ENCODE measurements at places on chromosomes 1 and 21.
A peak's percentile ranks its signal among the peaks of the same experiment; 100 is the strongest.

DNA sequence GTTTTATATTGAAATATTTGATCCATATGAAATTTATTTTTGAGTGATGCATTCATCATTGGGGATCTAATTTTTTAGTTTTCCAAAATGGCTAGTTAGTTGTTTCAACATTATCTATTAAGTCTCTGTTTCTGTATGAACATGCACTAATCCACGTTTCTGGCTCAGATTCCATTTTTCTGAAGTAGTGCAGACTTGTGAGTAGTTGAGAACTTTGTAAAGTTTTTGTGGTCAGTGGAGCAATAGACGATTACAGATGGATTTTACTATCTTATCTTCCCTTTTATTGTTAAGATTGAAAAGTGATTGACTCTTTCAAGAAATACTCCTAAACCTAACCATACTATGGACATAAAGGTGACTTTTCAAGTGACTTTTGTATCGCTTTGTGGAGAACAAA is 16.7 kb downstream of the SOAT1 start:
- peak; percentile 18 for DNase-seq

DNA sequence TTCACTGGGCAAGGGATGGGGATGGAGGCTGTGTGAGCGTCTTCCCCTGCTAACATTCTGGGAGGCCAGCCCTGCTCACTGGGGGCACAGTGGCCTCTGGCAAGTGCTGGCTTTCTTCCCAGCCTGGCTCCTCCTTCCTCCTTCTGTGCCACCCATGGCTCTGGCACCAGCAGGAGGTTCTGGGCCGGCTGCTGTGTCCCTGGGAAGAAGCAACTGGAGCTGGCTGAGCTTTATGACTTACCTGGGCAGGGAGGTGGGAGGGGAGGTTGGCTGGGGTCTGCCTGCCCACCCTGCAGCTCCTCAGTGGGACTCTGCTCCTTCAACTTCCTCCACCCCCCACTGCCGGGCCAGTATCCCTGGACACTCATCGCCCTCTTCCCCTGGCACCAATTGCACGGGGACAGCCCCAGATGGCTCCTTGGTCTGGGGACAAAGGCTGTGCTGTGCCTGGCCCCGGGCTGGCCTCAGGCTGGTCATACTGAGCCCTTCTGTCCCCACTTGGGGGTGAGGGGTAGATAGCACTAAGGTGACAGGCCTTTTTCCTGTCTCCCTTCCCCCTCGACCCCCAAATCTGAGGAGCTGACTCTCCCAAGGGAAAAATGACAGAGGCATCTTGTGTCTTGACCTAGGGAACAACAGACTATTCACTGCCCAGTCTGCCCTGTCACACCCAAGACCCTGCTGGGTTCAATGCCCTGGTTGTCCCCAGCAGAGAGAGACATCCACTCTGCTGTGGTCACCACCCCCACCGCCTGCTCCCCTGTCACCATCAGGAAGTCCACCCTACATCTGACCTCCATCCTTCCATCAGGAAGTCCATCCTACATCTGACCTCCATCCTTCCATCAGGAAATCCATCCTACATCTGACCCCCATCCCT is 14.4 kb downstream of the CDK18 start:
- DNase-seq: no peak

GRCh38 chr1:170670802-170671628 is 7.1 kb downstream of the PRRX1 start:
- DNase-seq: no peak

- DNase-seq: no peak
These were observed 3.6 kb downstream of the LPAR3 start for GRCh38 chr1:84889437-84889836.

GRCh38 chr1:109152196-109152595 is 38.3 kb downstream of the ELAPOR1 start:
- no peak for DNase-seq

Data from astrocyte of the cerebellum (primary cell).